ENCODE measurements at places on chromosomes 7 and 10.

- no peak for DNase-seq
These were observed 167.1 kb downstream of the NEURL1 start for GRCh38 chr10:103660364-103661197.

- DNase-seq = no peak
These were observed 18.8 kb downstream of the SGPL1 start for GRCh38 chr10:70834441-70835151.

GRCh38 chr7:121609208-121609607 is 213.1 kb upstream of the FAM3C start:
- DNase-seq = no peak

DNA sequence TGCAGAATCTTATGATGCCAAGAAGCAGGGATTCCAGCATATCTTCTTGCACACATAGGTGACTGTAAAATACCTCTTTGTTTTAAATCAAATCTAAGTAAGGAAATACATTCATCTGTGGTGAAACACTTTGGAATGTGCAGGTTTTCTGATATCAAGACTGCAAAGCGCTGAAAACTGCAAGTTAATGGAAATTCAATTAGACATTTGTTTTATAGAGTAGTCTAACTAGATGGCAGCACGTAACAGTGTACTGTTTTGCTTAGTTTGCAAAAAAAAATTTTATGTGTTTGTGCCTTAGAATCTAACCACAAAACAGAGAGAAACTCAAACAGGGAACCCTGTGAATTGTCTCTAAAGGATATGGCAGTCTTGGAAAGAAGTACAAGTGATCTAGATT is 259.2 kb downstream of the HDAC9 start:
- DNase-seq = peak; percentile 45

GRCh38 chr7:123327661-123328060 is 127.9 kb upstream of the SLC13A1 start:
- no peak for DNase-seq

DNA sequence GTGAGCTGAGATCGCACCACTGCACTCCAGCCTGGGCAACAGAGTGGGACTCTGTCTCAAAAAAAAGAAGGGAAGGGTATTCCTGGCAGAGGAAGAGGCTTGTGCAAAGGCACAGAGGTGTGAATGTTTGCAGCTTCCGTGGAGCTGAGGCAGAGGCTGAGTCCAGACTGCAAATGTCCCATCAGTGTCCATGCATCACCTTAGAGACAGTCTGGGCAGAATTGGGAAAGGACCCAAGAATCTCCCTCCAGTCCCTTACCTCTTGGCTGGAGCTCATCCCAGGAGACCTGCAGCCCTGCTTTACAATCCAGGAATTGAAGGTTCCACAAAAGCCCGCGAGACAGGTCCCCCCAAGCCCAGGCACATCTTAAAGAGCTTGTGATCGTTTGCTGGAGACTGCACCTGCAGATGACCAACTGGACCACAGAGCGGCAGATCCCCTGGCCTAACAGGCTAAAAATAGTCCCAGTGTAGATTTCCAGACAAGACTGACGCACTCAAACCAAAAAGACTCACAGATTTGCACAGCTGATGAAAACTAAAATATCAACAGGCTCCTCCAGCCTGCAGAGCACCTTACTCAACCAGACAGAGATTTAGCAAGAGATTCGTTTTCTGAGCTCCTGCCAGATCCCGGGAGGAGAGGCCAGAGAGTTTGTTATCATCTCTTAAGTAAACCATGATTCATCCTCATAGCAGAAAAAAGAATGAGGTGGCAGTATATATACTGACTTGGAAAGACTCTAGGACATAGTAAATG is 22.9 kb upstream of the NANOS1 start:
- no peak for DNase-seq

- DNase-seq = no peak
These were observed 10.5 kb downstream of the ST8SIA6 start for GRCh38 chr10:17443707-17444387.

DNA sequence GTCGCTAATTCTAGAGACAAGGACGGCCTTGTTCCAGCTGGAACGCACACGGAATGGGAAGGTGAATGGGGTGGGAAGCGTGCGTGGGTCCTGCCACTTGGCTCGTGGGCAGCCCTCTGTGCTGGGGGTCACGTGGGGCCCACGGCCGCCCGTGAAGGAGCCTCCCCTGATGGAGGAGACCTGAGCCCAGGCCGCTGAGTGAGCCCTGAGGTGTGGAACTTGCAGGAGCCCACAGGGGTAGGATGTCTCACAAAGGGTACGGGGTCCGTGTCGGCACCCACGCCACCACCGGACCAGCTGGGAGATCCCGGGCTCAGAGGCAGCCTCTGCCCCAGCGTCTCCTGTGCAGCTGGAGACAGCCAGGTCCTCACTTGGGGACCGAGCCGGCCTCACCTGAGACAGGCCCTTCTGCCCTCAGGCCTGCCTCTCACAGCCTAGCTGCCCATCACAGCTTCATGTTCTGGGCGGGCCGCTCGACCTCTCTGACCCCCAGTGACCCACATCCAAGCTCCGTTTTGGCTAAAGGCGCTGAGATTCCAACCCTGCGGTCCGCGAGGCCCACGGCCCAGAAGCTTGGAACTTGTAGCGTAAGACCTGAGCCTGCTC is 84.8 kb downstream of the FOXL3 start:
- DNase-seq = no peak

- DNase-seq = no peak
These were observed 57.0 kb upstream of the CDCA7L start for GRCh38 chr7:22002726-22003125.

DNA sequence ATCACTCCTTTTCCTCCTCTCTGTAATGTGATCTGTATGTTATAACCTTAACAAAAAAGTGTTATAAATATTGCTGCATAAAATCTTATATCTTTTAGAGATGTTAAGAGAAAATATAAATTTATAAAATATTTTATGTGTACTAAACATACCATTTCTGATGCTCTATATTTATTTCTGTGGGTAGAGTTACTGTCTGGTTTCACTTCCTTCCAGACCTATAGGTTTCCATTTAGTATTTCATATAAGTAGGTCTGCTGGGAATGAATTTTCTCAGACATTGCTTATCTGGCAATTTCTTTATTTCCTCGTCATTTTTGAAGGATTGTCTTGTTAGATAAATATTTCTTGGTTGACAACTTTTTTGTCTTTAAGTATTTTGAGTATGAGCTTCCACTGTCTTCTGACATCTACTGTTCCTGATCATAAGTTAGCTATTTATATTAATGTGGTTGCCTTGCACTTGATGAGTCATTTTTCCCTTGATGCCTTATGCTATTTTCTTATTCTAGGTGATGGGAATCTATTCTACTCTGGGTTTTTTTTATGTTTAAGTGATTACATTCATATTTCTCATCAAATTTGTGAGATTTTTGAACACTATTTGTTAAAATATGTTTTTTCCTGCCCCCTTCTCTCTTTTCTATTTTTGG is 11.2 kb upstream of the THSD7A start:
- no peak for DNase-seq

GRCh38 chr7:133003052-133003910 is 78.6 kb downstream of the CHCHD3 start:
- no peak for DNase-seq

GRCh38 chr10:31204090-31204489 is 114.9 kb upstream of the ZEB1 start:
- DNase-seq = no peak
